Activated T-helper 1 cell treated with Interleukin-2 at 50 U/mL for 16 hours (primary cell): ENCODE measurements at places on chromosomes 1 and 21.

GRCh38 chr1:157107702-157108101, 8.1 kb upstream of the ETV3L start:
- DNase-seq = no peak

GRCh38 chr1:25990702-25991395, 7.0 kb downstream of the PAFAH2 start:
- peak; percentile 11 for DNase-seq

GRCh38 chr1:76278711-76279100, 204.2 kb downstream of the ST6GALNAC3 start:
- no peak for DNase-seq

DNA sequence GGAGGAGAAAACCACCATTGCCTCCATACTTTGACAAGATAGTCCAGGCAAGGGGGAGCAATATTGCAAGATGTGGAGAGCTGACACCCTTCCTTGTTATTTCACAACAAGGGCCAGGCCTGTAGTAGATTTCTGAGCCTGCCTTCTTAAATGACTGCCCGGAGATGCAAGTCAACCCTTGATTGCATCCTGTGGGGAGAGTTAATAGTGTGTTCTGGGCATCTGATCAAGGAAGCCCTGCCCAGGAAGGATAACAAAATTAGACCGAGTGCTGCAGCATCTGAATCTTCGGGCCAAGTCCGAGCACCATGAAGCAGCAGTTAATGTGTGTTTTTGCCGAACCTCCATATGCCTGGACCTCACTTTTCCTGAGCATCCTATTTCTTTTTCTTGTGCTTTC, 382.3 kb downstream of the PRDM2 start:
- no peak for DNase-seq

GRCh38 chr1:2046174-2046917, 3.9 kb upstream of the PRKCZ start:
- no peak for DNase-seq

DNA sequence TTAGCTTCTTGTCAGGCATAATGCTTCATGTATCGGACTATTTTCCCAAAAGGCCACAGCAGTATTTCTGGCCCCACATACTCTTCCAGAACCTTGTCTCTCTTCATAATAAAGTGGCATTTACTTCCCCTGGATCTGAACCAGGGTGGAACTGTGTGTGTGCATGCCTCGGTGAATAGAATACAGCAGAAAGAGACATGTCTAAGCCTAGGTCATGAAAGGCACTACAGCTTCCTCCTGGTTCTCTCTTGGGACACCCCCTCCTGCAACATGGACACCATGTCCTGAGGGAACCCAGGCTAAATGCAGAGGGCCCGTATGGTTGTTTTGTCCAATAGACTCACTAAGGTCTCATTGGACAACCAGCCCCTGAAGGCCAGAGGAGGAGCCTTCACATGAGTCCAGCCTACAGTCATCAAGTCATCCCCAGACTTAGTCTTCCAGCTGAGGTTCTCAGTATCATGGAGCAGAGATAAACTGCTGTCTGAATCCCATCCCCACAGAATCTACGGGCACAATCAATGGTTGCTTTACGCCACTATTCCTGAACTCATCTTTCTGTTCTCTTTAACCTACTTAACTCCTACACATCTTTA, 35.0 kb downstream of the USP24 start:
- no peak for DNase-seq

GRCh38 chr1:36321119-36321951, 2.1 kb downstream of the EVA1B start:
- no peak for DNase-seq

- no peak for DNase-seq
Observed at GRCh38 chr1:11540773-11541160, 61.8 kb downstream of the DISP3 start.
